Neural crest cell (in vitro differentiated cells): ENCODE measurements at places on chromosomes 4 and X. TPM values are rescaled to one million over a fixed set of nuclear protein-coding genes. Genes with fewer than 3 reads are reported as not detected.

DNA sequence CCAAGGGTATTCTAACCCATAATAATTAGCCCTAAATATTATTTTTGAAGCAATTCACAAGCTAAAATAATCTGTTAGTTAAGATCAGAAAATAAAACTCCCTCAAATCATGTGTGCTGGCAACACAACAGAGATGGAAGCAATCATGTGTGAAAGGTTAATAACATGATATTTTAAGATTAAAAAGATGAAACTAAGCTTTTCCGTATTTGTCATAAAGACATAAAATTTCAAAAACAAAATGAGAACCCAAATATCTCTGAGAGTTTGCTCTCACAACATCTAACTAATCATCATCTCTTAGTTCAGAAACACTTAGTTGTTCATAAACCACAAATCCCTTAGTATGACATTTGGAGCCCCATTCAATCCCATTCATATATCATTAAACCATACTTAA lies 749.1 kb downstream of the CCSER1 start:
- no peak for DNase-seq

DNA sequence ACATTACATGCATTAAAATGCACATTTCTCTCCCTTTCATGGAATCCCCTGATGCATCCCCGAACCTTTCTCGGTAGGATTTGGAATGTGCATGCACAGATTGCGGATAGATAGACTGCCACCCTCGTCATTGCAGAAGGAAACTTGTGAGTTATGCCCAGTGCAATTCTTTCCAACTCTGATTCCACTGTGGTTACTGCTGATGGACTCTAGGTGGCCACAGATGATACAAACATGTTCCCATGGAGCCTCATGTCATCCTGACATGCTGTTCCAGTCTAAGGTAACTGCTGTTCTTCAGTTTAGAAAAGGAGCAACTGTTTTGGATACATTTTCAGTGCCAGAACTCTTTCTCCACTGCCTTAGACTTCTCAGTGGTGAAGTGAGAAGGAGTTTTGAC lies 9.1 kb upstream of the VCX3B start:
- no peak for DNase-seq

DNA sequence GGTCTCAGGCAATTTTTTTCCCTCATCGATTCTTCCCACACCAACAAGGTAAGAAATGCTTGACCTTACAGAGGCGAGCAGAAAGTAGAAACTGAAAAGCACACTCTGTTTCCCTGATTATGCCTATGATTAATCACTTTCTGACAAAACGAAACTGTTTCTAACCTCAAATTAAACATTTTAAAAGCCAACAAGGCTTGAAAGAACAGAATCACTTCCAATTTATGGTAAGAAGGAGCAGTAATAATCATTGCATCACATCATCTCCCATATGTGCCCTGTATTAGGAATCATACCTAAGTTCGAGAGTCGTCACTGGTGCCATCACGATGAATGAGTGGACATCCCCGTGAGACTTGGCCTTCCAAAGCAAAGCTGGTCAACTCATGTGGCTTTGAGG lies 12.5 kb upstream of the CXCL13 start:
- no peak for DNase-seq

- no peak for DNase-seq
These were observed 647.3 kb upstream of the DIPK2B start for GRCh38 chrX:45847961-45848360.

GRCh38 chr4:53640576-53641453 lies 49.5 kb upstream of the LNX1 start:
- no peak for DNase-seq

GRCh38 chr4:76830964-76831703 lies 66.8 kb downstream of the SOWAHB start:
- no peak for DNase-seq

- no peak for DNase-seq
These were observed 28.8 kb downstream of the RPS6KA3 start for GRCh38 chrX:20237864-20238263.

DNA sequence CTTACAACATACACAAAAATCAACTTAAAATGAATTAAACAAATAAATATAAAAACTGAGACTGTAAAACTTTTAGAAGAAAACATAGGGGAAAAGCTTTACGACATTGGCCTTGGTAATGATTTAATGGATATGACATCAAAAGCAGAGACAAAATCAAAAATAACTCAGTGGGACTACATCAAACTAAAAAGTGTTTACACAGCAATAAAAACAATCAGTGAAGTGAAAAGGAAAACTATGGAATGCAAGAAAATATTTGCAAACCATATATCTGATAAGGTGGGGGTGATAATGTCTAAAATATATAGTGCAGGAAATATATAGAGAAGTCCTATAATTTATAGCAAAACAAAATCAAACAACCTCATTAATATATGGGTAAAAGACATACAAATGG lies 364.4 kb upstream of the INTU start:
- no peak for DNase-seq

DNA sequence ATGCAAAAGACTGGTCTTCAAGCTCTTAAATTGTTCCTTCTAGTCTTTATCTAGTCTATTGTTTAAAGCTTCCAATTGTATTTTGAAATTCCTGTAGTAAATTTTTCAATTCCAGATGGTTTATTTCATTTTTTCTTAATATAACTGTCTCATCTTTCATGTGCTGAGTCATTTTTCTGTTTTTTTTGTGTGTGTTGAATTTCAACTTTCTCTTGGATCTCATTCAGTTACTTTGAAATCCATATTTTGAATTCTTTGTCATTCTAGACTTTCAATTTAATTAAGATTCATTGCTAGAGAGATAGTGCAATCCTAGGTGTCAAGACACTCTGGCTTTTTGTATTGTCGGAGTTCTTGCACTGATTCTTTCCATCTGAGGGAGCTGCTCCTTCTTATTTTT lies 128.0 kb upstream of the PRKG2 start:
- DNase-seq, result no peak

DNA sequence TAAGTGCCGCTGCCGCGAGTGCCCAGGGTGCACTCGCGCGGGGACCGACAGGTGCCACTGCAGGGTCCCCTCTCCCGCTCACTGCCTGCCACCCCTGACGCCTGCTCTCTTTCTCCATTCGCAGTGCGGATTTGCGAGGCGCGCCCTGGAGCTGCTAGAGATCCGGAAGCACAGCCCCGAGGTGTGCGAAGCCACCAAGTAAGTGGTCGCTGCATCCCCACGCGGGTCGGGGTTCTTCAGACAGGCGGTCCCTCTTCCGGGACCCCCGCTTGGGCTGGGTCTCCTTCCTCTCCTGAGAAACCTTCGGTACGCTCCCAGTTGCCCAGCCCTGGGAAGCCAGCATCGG lies 547 bp downstream of the GUCY1A1 start:
- peak; percentile 20 for DNase-seq

USP17L28 gene
- not detected in 2 replicates for total RNA-seq

FAM47E gene
- total RNA-seq, result 1.4 and 1.6 TPM in 2 replicates

GRCh38 chr4:93147524-93148212 lies 680.9 kb upstream of the ATOH1 start:
- no peak for DNase-seq

DNA sequence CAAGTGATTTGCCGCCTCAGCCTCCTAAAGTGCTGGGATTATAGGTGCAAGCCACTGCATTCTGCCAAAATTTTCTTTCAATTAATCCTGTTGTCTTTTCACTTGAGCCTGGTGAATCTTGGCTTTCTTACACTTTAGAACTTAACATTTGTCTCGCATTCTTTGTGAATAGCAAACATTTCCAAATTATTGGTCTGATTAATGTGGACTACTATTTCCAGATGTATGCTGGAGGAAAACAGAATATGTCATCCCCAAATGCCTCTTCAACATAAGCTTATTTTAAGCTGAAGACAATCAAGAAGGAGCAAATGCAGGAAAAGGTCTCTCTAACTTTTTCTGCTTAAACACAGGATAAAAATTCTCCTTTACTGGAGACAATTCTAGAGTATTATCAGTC lies 233.4 kb downstream of the PPP4R3C start:
- DNase-seq, result no peak

DNA sequence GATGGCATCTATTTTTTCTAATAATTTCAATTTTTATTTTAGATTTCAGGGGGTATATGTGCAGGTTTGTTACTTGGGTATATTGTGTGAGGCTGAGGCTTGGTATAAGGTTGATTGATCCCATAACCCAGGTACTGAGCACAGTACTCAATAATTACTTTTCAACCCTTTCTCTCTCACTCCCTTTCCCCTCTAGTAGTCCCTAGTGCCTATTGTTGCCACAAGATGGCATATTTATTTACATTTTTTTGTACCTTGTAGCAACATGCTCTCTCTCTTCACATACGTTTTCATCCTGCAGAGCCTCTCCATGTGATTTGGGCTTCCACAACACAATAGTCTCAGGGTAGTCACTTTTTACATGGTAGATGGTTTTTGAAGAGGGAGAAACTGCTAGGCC lies 172.0 kb downstream of the ATOH1 start:
- no peak for DNase-seq
